ENCODE measurements at places on chromosomes 7 and 10. TPM values are rescaled to one million over a fixed set of nuclear protein-coding genes. Genes with fewer than 3 reads are reported as not detected.

Gene WNT2
- 0.79 TPM for total RNA-seq

Gene SYT15
- 4.5 TPM for total RNA-seq

Gene AGAP6
- total RNA-seq: 14.3 TPM

Gene GHRHR
- total RNA-seq: 4.4 TPM

Gene ST8SIA6
- 15.0 TPM for total RNA-seq

Gene PTN
- 566 TPM for total RNA-seq

Gene POM121
- 9.8 TPM for total RNA-seq

Gene TMEM60
- 24.1 TPM for total RNA-seq

Gene LRRC61
- total RNA-seq: 13.3 TPM

Gene TAF5
- total RNA-seq: 6.1 TPM

Gene C10orf53
- total RNA-seq: 0.11 TPM

Gene CALML5
- total RNA-seq: not detected

Gene GATA3
- 0.10 TPM for total RNA-seq

All from spinal cord (tissue), 10 donors.